IPS DF 19.7 (cell line): ENCODE measurements at places on chromosomes 1 and 21.

DNA sequence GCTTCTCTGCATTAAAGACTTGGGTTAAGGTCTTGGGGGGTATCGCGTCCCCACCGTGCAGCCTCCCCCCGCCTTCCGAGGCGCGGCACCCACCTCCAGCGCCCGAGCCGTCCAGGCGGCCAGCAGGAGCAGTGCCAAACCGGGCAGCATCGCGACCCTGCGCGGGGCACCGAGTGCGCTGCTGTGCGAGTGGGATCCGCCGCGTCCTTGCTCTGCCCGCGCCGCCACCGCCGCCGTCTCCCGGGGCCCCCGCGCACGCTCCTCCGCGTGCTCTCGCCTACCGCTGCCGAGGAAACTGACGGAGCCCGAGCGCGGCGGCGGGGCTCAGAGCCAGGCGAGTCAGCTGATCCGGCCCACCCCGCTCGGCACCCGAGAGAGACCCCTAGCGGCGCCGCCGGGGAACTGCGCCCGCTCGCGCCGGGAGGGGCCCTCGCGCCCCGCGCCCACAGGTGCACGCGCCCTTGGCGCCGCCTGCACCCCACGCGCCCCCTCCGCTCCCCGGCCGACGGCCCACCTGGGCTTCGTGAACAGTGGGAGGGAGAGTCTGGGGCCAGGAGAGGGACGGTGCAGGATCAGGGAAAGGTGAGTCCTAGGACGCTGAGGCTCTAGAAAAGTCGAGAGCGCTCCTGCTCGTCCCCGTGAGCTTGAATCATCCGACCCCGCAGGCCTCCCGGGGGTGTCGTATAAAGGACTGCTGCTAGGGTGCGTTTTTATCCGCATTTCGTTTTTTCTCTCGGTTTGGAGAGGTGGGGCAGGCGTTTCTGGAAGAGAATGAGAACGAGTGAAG is at the start of gene APP:
Gene APP, minus strand, starts transcription at position 300 of the 787 bp plus-strand sequence. Its CDS starts 150 bp downstream, at position 150.
- no peak for DNase-seq

- DNase-seq, result no peak
These were observed 92.7 kb downstream of the SUSD4 start for GRCh38 chr1:223271085-223271781.

DNA sequence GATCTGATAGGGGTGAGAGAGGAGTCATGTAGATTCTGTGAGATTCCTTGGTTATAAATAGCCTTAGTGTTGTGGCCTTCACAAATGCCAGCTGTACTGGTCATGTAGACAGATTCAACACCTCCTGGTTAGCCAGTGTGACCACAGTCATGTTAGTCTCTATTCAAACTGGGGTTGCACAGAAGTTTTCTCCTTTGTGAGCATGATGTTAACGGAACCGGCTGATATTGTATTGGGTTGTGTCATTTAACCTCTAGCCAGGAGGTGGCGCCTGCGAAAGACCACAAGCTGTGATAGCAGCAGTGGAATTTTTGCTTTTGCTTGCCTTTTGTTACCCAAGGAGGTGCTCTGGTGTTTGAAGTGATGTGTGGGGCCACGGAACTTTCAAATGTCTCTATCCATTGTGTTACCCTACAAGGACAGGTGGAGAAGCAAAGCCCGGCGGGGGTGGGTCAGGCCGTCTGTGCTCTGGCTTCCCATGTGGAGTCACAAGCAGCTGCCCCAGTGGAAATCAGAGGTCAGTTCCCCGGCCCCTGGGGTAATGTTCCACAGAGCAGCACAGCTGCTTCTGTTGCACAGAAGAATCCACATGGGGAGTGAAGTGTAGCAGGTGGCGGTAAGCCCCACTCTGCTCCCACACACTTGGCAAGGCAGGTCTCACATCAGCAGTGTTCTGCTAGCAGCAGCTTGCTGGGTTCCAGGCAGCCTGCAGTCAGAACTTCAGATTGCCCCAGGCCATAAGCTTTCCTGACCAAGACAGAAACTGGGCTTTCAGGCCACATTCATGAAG is 112.6 kb downstream of the ADAMTS1 start:
- peak; percentile 56 for DNase-seq

DNA sequence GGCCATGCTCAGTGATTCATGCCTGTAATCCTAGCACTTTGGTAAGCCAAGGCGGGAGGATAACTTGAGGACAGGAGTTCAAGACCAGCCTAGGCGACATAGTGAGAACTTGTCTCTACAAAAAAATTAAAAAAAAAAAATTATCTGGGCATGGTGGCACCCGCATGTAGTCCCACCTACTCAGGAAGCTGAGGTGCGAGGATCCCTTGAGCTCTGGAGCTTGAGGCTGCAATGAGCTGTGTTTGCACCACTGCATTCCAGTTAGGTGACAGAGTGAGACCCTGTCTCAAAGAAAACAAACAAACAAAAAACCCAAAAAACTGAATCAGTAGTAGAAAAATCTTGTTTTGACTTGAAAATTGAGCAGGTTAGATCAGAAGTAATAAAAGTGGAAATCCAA is 67.1 kb upstream of the IPO9 start:
- no peak for DNase-seq

GRCh38 chr1:211333906-211334305 is 7.3 kb downstream of the TRAF5 start:
- DNase-seq, result no peak

- DNase-seq, result no peak
These were observed 21.8 kb downstream of the ATPAF1 start for GRCh38 chr1:46646331-46646730.

GRCh38 chr1:204036882-204037655 is 35.8 kb upstream of the SOX13 start:
- DNase-seq, result no peak

- DNase-seq, result no peak
These were observed 119.1 kb downstream of the KCNN3 start for GRCh38 chr1:154750681-154751665.

DNA sequence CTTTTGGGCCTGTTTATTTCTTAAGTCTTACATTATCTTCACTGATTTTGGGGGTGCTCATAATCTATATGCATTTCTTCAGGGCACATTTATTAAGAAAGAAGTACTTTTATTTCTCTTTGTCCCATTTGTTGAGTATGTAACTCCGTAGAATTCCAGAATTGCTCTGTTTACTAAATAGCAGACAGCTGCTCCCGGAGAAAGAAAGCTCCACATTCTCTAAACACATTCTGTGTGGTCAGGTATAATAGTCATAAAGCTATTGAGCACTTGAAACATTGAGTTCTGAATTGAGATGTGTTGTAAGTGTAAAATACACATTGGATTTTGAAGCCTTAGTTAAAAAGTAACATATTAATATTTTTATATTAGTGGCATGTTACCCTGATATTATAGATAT is 206.5 kb downstream of the SPATA17 start:
- DNase-seq, result no peak

DNA sequence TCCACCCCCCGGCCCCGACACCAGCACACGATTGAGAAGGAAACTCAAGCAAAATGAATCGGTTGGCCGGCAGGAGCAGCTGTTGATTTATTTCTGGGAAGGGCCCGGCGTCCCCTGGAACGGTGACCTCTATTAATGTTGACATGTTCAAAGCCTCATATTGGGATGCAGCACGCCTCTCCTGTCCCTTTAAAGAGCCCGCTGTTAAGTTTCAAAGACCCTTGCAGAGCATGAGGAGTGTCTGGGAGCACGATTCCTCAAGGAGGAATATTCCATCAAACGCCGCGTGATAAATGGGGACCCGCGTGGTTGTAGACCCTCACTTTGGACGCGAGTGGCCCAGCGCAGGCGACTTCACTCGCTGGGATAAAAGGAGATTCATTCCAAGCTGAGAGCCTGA is 21.5 kb upstream of the ACTL8 start:
- no peak for DNase-seq

- DNase-seq, result no peak
These were observed 159.2 kb downstream of the RUNX1 start for GRCh38 chr21:34889676-34890469.

GRCh38 chr1:231240531-231240882 is 505 bp upstream of the GNPAT start:
- DNase-seq, result no peak

- no peak for DNase-seq
These were observed 314.3 kb downstream of the HHIPL2 start for GRCh38 chr1:222233444-222234158.

DNA sequence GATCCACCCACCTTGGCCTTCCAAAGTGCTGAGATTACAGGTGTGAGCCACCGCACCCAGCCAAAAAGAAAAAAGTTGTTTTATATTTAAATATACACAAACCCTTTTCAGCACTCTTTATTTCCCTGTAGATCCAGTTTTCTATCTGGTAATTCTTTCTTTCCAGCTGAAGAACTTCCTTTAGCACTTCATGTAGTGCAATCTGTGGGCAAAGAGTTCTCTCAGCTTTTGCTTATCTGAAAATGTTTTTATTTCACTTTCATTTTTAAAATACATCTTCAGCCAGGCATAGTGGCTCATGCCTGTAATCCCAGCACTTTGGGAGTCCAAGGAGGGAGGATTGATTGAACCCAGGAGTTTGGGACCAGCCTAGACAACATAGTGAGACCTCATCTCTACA is 28.5 kb upstream of the HYI start:
- no peak for DNase-seq

DNA sequence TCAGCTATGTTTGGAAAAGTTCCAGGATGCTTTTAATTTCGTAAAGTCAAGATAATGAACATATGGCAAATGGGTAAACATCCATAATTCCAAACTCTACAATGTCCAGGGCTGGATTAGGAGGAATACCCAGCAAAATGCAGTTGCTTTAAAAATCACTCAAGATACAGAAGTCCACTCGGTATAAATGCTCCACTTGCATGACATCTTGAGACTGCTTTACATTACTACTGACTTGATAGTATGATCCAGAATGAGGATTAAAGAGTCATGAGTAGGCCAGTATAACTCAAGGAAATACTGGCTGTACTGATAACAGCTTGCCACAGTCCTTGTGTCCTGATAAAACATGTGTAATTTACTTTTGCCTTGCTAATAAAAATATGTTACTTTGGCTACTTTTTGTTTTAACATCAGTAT is 58.3 kb upstream of the ANGPTL3 start:
- no peak for DNase-seq

- DNase-seq, result no peak
These were observed 21.5 kb upstream of the LYST start for GRCh38 chr1:235888119-235888643.
